ENCODE measurements at places on chromosomes 4 and X.

GRCh38 chr4:87073199-87074120 lies 138.6 kb downstream of the AFF1 start:
- DNase-seq, result peak; percentile 86

DNA sequence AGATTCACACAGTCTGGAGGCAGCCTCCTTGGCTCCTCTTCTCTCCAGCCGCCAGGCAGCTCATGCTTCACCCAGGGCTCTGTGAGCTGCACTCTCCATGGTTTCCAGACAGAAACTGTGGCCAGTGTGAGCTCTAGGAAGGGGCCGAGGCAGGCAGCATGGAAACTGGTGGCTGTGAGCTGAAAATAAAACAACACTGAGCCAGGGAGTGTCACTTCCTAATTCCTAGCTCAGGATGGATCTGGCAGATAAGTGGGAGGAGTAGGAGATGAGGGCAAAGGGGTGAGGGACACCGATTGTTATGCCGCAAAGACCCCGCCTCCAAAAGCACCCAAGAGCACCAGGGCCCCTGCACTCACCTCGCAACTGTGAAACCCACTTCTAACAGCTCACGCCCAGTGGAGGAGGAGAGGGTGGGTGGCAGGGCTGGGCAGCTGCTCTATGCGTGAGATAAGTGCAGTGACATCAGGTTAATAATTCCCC lies 69.8 kb downstream of the FHDC1 start:
- DNase-seq, result no peak

- peak; percentile 13 for DNase-seq
Observed at GRCh38 chrX:35382966-35383365, 415.2 kb upstream of the MAGEB16 start.

DNA sequence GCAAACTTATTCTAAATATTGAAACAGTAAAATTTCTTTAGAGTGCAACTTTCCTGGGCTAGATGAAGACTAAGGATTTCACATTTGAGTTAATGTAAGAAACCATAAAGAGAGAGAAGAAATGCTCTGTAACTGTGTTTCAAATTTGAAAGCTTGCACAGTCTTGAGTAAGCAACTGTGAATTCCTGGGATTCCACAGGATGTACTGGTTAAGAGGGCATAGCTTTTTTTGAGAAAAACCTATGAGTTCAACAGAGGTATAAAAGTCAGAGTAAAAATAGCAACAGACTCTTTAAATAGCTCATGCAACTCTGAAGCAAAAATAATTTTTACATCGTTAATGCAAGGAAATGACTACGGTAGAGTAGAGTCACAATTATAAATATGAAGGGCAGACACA lies 25.5 kb downstream of the ZNF330 start:
- no peak for DNase-seq

DNA sequence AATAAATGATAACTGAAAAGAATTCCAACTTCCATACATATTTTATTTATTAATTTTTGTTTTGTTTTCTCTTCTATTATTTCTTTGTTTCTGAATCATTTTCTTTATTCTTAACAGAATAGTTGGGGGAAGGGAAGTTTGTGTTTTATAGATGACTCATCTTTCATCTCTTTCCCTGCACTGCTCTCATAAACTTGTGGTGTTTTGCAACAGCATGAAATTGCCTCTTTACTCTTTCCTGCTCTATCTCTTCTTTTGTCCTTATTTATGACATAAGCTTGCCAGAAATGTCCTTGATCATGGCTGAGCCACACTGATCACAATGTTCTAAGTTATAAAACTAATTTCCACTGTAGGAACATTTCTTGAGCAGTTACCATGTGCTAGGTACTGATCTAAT lies 22.3 kb downstream of the QRFPR start:
- peak; percentile 49 for DNase-seq

GRCh38 chr4:183600189-183600685 lies 58.7 kb downstream of the RWDD4 start:
- peak; percentile 27 for DNase-seq

- no peak for DNase-seq
Observed at GRCh38 chr4:169626331-169627282, 6.2 kb downstream of the CLCN3 start.

DNA sequence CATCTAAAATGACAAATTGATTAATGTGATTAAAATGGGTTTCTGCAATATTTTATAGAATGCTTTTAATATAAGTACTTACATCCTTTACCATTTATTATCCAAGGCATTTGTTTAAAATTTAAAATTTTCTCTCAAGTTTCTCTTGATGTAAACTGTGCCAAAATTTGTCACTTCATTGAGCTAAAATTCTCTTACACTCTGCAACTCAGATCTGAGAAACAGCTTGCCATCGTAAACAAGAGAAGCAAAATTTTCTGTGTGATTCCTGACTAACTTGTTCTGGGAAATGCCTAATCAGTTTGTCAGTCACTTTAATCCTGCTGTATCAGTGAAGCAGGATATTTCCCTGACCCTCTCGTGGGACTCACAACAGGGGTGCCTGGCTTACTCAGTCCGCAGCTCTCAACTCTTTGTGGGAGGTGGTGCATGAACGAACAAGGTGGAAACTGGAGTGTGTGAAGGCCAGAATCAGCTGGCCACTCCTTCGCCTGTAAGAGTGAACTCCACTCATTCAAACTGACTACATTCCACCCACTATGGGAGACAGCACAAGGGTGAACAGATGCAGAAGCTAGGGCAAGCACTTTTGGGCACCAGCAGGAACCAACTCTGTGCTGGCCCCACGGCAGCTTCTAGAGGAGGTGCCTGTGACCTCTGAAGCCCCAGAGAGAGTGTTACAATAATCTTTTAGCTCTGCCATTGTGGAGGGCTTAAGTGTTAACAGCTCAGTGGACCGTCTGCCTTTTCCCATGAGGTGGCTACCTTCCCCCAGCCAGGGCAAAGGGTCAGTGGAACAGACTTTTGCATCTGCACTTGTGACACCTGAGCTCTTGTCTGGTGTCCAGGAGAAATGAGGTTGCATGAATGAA lies 349.4 kb downstream of the FAT4 start:
- no peak for DNase-seq

- DNase-seq, result no peak
Observed at GRCh38 chr4:8648816-8649630, 56.5 kb downstream of the CPZ start.

GRCh38 chrX:41275661-41276609 lies 58.0 kb upstream of the DDX3X start:
- DNase-seq, result peak; percentile 78

DNA sequence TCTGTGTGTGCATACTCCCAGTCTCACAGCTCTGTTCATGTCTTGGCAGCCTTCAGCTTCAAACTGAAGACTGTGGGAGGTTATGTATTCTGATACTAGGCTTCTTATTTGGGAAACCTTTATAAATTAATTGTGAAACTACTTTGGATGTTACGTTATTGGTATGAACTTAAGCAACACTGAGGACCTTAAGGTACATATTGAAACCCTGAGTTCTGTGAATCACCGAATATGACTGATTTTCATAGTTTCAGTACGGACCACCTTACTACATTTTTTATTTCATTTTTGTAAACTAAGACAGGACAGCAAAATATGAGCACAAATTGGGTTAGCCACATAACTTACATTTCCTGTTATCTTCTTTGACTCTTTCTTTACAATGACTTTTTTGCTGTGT lies 498.4 kb downstream of the PDGFC start:
- no peak for DNase-seq

DNA sequence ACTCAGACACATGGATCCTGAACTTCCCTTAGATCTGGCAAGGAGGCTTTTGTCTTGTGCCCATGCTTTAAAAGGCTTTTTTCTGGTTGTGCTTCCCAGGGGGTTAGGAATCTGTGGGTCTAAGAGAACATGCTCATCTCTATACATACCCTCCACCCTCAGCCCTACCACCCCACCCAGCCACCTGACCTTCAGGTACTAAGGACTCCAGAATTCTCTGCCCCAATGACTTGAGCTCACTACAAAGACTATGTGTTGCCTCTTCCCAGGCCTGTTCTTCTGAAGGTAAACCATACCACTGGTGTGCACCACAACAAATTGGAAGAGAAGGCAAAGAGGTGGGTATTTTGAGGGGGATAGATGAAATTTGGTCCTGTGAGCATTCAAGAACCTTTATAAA lies 167.3 kb upstream of the ETNPPL start:
- no peak for DNase-seq

DNA sequence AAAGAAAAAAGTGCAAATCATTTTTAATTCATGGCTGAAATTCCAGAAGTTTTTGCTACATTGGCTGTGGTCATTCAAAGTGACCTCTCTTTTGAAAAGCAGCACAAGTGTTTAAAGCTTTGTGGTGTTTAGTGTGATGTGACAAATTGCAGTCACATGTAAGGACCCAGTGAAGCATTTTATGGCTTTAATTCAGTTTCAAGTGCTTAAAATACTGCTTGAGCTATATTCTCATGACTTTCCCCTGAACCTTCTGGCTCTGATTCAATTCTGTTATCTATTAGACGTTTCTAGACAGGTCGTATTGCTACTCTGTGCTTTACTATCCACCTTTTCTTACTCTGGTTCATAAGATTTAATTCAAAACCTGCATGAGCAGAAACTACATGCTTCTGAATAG lies 105.8 kb downstream of the FAT4 start:
- DNase-seq, result no peak

DNA sequence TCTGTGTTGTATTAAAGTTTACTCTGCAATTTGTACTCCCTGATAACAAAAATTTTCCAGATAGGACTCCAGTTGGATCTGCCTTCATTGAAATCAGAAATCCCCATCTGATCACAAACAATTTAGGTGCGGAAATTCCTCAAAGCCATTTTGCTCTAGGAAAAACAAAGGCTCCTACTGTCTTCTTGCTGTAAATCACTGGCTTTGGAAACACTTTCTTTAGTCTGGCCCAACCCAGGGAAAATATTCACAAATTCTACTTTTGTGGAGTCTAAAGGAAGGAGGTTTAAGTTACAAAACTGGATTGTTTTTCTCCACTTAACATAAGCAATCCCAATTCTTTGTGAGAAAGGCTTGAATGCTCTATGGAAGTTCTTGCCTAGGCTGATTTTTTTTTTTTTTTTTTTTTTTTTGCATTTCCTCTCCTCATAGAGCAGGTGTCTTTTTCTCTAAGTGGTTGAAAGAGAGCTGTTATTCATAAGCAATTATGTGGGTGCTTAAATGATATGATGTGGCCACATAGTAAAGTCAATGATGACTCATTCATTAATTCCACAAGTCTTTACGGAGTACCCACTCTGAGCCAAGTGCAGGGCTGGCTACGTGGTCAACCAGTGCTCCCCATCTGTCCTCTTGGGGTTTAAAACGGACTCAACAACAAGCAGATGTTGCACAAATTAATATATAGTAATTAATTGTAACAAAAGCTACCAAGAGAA lies 261.4 kb downstream of the LDB2 start:
- no peak for DNase-seq

DNA sequence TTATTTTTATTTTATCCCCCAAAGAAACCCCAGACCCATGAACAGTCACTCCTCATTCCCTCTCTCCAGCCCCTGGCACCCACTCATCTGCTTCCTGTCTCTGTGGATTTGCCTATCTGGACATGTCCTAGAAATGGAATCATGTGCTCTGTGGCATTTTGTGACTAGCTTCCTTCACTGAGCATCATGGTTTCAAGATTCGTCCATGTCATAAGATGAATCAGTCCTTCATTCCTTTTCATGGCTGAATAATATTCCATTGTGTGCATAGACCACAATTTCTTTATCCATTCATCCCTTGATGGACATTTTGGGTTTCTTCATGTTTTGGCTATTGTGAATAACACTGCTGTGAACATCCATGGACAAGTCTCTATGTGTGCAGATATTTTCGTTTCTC lies 10.2 kb downstream of the ABCD1 start:
- no peak for DNase-seq

DNA sequence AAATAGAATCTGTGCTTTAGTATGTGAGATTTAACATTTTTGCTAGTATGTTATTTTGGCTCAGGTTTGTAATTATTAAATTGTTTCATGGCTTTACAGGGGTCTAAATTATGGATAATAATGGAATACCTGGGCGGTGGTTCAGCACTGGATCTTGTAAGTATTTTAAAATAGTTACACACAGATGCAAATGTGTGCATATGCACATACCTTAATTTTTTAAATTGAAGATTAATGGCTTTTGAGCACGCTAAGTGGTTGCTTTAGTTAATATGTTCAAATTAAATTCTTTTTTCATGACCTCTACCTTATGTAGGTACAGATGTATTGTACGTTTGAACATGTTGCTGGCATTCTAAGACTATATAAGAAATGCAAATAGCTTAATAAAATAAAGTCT lies 40.2 kb downstream of the STK26 start:
- DNase-seq, result no peak

DNA sequence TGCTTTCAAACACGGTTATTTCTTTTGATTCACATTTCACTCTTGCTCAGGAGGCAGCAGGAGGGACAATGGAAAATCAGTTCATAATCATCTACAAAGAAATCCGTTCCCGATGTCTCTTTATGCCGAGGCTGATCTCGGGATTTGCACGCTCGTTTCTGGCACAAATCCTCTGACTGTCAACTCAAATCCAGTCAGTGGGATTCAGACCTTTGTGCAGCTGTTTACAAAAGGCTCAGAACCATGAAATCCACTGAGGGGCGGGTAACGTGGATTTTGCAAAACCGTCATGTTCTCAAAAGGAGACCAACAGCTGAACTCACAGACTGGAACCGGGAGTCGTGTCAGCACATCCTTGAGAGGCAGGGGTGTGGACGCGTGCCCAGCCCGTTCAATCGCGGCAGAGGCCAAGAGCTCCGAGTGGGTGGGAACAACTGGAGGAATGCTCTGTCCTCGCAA lies 46.4 kb downstream of the ACOX3 start:
- DNase-seq, result peak; percentile 68
